HTR-8/SVneo (cell line): ENCODE measurements at places on chromosomes 6 and 20.

DNA sequence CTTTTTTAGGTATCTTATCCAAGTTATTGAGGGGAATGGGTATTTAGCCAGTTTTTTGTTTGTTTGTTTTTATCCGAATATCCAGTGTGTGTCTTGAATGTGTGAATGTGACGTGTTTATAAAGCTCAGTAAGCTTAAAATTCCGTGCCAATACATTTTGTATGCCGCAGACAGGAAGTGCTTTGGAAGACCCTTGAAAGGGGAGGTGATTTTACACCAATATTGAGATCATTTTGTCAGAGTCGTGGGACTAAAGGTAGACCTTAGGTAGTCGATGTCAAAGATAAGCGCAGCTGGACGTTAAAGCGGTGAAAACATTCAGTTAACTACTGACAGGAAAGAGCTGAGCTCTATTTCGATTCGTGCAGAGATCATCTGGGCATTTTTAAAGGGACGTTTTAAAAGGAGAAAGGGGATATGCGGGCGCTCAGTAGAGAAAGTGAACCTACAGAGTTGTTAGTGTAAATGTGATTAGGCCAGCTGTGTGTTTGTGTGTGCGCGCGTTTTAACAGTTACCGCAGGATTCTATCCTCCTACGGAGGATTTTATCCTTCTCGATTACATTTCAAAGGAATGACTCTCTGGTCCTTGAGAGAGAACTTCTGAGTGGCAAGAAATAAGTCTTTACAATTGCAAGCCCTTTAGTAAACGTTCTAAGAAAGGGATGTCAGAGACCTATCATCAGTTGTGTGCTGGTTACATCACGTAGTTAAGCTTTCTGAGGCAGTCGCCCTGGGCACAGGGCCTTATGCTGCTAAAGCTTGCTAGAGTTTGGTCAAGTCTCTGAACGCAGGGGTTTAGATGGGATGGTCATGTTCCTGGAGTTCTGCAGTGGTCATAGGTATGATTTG is 625 bp upstream of the ECHDC1 start:
- DNase-seq, result peak; percentile 9

- no peak for DNase-seq
These were observed 3.1 kb upstream of the NCOA3 start for GRCh38 chr20:47498606-47499005.

DNA sequence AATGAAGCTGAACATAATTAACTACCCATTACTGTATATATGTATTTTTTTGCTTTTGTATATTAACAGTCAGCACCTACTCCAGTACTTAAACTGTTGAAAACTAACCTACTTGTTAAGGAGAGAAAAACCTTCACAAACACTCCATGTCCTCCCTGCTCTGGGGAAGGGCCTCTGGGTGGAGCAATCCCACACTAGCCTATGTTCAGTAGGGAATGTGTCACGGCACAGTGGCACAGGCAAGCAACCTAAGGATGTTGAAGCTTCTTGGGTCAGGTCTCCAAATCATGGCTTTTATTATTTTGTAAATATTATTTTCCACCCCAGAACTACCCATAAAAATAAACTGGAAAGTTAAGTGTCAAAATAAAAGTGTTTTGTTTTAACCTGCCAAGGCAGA is 5.3 kb downstream of the MAN1A1 start:
- DNase-seq, result no peak

DNA sequence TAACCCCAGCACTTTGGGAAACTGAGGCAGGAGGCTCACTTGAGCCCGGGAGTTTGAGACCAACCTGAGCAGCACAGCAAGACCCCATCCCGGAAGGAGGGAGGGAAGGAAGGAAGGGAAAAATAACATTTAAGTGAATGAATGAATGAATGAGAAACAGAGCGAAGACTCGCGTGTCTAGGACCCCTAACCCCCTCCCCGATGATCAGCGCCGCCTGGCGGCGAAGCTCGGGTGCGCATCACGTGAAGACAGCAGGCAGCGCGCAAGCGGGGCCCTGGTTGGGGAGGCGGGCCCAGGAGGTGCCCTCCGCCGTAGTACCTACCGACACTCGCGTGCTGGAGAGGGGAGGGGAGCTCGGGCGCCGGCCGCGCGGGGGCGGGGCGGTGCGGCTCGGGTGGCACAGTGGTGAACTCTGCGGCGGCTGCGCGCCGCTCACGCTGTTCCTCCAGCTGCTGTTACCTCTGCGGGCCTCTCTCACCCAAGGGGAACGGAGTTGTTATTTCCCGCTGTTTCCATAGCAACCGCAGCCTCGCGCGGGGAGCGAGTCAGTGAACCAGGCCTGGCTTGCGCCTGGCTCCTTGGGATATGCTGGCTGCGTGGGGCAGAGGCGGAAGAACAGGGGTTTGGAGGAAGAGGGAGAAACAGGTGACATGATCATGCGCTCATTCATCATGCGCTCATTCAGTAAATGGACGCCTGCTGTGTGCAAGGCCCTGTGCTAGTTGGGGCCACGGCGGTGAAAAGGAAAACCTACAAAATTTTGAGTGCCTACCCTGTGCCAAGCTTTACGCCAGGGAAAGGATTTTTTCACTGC is 2.0 kb upstream of the DCDC2 start:
- peak; percentile 64 for DNase-seq

- DNase-seq, result no peak
These were observed 107.2 kb downstream of the LY86 start for GRCh38 chr6:6695625-6696276.
